ENCODE measurements at places on chromosomes 16 and 17.

DNA sequence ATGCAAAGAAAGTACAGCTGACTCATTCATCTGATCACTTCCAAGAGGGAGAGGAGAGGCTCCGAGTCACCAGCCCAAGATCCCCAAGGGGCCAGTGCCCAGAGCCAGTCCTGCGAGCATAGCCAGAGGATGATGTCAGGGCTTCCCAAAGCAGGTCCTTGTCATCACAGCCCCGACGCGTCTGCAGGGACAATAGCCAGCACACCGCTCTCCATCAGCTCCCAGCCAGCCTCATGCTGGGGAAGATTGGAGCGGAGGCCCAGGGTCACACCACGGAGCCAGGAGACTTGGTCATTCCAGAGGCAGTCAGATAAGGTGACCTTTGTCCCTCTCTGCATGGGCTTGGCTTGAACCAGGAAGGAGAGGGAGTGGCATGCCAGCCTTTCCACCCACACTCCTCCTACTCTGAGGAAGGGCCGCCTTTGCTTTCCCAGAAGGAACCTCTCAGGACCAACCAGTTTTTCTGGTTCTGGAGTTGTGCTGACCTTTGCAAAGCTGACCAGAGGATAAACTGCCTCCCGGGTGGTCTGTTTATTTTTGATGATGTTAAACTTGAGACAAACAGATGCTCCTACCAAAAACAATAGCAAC, 58.3 kb upstream of the ARHGAP44 start:
- peak; percentile 11 for DNase-seq

DNA sequence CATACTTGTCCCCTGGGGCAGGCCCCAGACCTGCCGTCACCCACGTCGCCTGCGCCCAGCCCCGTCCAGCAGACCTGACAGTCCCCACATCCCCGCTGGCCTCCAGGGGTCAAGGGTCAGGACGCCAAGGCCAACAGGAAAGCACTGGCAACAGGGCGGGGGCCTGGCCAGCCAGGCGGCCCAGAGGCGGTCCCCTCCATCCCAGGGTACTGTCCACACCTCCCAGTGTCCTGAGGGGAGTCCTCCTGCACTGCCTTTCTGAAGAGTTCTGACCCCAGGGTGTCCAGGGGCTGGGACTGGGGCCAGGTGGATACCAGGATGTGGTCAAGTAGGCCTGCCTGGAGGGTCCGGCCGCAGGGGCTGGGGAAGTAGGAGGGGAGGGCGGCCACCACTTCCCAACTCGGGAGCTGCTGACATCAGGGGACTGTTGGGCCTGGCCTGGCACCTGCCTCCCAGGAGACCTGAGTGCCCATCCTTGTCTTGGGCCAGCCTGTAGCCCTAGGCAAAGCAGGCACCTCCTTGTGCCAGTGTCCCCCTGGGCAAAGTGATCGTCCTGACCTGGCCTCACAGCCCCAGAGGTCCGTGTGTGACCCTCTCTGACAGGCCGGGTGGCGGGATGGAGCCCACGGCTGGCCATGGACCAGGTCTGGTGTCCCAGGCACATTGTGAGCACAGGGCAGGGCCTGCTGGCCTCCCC, 6.7 kb upstream of the AXIN1 start:
- DNase-seq = no peak

- DNase-seq = no peak
These were observed 52.4 kb upstream of the ENDOV start for GRCh38 chr17:80362428-80363119.

DNA sequence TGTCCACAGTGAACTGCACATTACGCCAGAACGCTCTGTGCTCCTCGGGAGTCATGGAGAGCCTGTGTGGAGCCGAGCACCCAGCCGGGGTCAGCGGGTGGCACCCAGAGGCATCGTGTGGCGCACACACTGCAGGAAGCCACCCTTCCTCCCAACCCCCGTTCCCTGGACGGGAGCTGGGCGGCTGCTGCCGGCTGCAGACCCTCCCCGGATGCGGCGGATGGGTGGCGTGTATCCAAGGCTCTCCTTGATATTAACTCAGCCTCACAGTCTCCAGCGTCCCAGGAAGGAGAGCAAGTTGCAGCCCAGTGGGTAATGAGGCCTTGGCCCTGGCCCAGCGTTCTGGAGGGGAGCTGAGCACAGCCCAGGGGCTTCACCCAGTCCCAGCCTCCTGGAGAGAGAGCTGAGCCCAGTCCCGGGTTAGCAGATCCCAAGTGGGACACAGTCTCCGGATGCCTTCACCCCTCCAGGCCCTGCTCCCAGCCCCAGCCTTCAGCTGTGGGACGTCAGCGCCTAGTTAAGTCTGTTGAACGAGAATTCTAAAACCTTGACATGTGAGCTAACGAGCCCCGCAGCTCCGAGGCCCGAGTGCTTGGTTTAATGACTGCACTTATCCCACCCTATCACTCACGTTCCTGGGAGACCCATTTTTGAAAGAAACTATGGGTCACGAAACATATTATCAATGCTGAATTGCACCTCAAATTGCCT, 86.6 kb downstream of the TBC1D16 start:
- DNase-seq = no peak

DNA sequence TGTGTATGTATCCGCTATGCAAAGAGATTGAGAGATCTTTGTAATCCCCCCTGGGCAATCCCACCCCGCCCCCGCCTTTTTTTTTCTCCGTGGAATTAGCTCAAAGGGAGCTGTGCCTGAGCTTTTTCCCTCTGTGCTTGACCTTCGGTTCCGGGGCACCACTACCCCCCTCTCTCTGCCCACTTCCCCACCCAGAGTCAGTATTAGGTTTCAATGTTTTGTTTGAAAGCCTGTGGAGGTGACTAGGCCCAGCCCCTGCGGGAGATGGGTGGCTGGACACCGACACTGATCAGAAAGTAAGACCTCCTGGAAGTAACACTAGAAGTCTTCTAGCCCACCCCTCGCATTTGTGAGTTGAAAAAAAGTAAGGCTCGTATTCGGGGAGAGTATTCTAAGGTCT, 7.0 kb downstream of the CBLN1 start:
- no peak for DNase-seq

GRCh38 chr16:31698901-31699300, 171.2 kb downstream of the AHSP start:
- DNase-seq = no peak

DNA sequence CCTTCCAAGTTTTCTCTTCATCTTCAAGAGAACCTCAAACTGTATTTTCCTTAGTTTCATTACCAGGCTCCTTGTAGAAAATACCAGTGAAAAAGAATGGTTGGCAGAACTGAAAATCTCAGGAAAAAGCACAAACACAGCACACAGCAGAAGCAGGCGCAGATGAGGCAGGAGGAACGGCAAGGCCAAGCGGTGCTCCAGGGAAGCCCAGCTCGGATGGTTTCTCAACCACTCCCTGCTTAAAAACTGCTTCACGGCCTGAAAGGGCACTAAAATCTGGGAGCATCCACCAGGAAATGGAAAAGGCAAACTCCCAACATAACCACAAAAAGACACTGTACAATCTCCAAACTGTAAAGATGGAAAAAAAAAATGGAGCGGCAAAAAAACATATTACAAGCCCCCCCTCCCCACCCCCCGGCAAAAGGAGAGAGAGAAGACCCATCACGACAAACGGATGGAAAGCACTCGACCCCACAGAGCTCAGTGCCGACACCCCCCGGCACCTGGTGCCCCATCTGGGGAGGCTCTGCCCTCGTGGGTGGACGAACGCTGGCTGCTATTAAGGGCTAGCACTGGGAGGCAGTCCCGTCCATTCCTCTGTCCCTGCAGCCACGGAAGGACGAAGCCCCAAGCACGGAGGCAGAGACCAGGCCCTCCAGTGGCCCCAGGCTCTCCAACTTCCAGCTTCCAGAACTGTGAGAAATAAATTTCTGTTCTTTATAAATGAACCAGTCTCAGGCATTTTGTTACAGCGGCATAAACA, 127.5 kb downstream of the ZNF778 start:
- DNase-seq = no peak

DNA sequence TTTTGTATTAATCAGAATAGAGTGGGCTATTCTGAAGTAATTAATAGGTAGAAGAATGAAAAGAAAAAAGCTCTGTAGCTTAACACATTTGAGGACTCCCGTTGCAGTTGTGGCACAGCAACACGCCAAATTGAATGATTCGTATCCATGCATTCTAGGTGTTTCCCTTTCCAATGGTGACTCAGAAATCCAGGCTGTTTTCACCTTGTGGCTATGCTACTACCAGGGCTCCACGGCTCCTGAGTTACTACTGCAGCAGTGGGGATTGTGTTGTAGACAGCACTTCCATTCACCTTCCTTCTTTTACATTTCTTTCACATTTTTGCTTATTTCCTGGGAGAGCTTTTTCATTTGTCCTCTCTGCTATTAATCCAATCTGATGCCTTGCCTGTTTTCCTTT, 1616.4 kb downstream of the CDH8 start:
- DNase-seq = no peak

- no peak for DNase-seq
These were observed 14.2 kb downstream of the MOSMO start for GRCh38 chr16:22022151-22022550.

- no peak for DNase-seq
These were observed 38.1 kb downstream of the CDRT15 start for GRCh38 chr17:14198575-14198974.

DNA sequence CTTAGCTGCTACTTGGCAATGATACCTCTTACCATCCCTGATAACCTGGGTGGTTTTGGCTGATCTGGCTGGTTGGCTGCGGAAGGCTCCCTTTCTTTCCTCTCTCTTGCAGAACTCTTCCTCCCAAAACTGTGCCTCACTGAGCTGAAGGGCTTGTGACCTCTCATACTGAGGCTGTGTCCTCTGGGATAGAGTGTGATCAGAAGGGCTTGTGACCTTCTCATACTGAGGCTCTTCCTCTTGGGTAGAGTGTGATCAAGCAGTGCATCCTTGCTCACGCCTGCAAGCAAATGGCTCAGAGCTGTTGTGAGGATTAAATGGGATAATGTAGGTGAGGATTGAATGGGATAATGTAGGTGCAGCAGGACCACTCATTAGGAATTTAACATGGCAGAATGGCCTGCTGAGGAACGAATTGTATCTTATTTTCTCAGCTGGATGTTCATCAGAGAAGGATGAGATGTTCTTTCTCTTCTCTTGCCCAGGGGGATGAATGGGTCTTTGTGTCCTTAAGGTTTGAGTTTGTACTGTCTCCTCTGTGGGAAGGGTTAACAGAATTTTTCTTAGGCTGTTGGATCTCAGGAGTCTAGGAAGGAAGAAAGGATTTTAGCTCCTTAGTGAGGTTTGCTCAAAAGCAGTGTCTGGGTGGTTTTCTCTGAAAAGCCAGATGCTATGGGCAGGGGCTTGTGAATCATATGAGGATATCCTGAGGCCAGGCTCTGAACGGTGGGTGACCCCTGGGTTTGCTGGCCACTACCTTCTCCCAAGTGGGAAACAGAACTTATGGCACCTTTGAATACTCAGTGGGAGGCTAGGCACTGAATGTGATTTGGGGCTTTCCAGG, 130.0 kb upstream of the HS3ST2 start:
- no peak for DNase-seq

GRCh38 chr17:4590981-4591453, 6.7 kb downstream of the SMTNL2 start:
- no peak for DNase-seq

DNA sequence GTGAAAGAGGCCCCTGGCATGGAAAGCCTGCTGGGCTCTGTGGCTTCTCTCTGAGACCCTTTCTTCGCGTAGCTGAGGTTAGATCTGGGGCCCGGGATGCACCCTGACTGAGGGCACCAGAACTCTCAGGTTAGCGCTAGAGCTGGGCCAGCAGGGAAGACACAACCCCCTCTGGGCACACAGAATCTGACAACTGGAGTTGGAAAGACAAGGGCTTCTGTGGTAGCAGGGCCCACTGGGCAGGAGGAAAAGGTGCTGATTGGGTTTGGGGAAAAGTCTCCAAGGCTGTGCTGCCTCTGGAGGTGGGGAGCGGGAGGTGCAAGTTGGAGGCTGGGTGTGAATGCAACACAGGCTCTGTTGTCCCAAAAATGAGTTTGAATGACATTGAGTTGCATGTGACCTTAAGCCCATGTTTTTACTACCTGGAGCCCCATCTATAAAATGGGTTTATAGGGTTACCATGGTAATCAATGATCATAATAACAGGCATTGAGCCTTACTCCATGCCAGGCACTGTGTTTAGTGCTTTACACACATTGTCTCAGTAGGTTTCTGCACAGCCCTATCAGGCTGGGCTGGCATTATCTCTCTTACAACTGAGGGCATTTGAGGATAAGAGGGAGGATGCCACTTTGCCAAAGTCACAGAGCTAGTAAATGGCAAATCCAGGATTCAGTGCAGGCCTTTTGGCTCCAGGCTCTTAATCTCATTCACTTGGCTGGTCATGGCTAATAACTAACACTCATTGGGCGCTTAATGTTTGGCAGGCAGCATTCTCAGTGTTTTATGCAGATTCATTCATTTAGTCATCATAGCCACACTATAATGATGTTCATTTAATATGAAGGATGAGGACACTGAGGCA, 9.5 kb upstream of the IGFBP4 start:
- DNase-seq = no peak

GRCh38 chr17:61144617-61145564, 254.8 kb upstream of the TBX2 start:
- DNase-seq = no peak
